ENCODE measurements at places on chromosomes 4 and X.

DNA sequence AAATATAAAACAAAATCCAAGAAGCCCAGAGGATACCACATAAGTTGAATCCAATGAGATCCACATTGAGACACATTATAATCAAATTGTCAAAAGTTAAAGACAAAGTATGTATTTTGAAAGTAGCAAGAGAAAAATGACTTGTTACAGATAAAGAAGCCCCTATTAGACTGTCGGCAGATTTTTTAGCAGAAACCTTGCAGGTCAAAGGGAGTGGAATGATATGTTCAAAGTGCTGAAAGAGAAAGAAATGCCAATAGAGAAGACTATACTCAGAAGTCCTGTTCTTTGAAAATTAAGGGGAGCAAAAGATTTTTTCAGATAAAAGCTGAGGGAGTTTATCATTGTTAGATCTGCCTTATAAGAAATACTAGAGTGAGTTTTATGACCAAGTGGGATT, 148.9 kb upstream of the EPHA5 start:
- no peak for DNase-seq

GRCh38 chrX:103488332-103488731, 31.0 kb downstream of the RAB40A start:
- no peak for DNase-seq

GRCh38 chr4:85861064-85861765, 386.3 kb downstream of the ARHGAP24 start:
- DNase-seq, result no peak

GRCh38 chr4:60384516-60384915, 815.6 kb upstream of the ADGRL3 start:
- DNase-seq, result no peak

DNA sequence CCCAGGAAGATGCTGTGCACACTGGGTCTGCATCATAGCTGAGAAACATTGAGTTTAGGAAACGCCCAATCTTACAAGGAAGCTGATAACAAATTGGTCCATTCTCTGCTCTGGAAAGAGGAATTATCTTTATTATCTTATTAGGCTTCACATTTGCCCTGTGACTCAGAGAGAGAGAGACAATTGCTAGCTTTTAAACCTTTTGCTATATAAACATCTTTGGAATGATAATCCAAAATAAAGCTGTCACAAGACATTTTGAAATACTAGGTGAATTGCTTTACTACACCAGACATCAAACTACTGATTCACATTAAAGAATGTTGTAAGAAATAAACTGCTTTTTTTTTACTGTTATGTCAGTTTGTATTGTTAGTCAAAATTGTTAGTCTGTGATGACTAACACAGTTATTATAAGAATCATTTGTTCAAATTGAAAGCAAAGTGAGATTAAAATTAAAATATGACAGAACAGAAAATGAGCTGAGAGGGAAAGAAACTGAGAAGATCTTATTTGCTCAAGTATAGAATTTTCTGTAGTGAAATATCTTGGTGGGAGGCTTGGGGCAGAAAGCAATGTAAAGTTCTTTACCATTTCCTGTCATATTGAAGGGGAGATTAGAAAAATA, 765.4 kb upstream of the PCDH10 start:
- DNase-seq, result no peak

GRCh38 chr4:88738180-88738579, 40.6 kb upstream of the NAP1L5 start:
- no peak for DNase-seq

All from GM06990 (cell line).